Left ventricle myocardium superior (tissue), 1 donor: ENCODE measurements at places on chromosomes 11 and 22. TPM values are rescaled to one million over a fixed set of nuclear protein-coding genes. Genes with fewer than 3 reads are reported as not detected.

GRCh38 chr11:28730889-28731288 is 622.7 kb downstream of the METTL15 start:
- no peak for DNase-seq

Gene CRYBB3
- not detected for total RNA-seq

DNA sequence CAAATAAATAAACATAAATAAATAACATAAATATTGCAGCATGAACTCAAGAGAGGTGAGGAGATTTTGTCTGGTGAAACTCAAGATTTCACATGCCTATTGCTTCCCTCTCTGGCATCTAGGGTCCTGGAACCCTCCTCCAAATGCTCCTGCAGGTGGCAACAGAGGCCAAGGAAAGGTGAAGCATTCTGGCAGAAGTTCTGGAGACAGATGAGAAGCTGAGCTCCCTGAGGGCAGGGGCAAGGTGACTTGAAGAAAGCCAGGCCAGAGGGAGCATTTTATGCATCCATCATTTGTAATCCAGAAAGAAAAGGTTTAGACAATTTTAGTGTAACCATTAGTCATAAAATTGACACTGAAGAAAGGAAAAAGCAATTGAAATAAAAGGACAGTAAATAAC is 64.9 kb downstream of the ENDOD1 start:
- DNase-seq = no peak

DNA sequence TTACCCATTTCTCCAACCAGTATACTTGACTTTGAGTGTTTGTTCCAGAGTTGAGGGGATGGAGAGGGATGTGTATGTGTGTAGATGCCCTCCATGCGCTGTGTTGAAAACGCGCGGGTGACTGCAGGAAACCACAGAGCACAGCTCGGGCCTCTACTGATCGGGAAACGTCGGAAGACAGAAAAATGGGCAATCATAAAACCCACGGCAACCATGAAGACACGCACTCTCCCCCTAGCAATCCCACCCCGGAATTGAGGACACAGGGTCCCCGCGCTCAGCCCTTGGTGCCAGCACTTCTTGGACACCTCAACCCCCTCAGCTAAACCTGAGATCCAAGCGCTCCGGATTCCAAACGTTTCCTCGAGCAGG is 251 bp upstream of the UQCC3 start:
- DNase-seq = no peak

Gene PHOX2A
- not detected for total RNA-seq

Gene KRTAP5-11
- total RNA-seq = not detected

Gene TRIM51G
- total RNA-seq = not detected

DNA sequence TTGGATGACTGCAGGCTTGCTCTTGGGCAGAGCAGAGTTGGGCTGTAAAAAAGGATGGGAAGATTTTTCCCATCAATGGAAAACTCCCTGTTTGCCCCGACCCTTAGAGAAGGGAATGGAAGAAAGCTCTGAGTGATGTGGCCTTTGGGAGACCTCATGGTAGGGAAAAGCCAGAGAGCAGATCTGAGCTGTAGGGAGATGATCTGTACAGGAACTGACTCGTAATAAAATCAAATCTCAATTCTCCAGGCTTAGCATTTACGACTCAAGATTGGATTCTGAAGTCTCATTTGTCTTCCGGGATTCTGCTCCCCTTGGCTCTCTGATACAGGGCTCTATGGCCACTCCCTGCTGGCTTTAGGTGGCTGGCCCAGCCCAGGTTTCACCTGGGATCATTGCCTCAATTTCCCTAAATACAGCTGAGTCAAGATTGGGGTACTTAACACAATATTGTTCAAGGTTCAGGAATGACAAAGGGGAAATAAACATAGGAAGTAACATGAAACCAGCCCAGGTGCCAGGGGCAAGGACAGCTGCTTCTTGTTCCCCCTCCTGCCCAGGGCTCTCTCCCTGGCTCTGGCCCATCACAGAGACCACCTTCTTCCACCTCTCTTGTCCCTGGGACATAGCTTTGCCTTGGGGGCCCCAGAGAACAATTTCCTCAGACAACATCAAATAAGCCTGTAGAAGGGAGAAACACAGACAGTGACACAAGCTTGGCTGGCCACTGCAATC is 38.4 kb upstream of the THY1 start:
- DNase-seq = no peak

GRCh38 chr11:1382831-1383607 is 6.7 kb upstream of the BRSK2 start:
- peak; percentile 85 for DNase-seq

- no peak for DNase-seq
Measured at GRCh38 chr11:130571519-130571918, 123.1 kb downstream of the ADAMTS15 start.

DNA sequence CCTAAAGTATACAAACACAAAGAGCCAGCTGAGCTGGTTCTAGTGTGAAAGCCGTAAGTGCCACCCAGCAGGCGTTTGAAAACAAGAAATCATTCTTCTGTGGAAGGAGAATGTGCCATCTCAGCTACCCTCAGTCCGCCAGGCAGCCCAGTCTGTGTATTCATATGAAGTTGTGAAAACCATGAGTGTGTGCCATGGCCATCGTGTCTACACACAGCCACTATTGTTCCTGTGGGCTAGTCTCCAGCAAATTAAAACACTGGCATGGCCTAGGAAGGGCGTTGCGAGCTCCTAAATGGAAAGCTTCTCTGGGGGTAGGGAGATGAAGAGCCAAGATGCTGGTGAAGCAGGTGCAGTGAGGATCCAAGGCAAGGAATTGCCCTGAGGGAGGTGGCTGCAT is 51.5 kb upstream of the HORMAD2 start:
- no peak for DNase-seq

DNA sequence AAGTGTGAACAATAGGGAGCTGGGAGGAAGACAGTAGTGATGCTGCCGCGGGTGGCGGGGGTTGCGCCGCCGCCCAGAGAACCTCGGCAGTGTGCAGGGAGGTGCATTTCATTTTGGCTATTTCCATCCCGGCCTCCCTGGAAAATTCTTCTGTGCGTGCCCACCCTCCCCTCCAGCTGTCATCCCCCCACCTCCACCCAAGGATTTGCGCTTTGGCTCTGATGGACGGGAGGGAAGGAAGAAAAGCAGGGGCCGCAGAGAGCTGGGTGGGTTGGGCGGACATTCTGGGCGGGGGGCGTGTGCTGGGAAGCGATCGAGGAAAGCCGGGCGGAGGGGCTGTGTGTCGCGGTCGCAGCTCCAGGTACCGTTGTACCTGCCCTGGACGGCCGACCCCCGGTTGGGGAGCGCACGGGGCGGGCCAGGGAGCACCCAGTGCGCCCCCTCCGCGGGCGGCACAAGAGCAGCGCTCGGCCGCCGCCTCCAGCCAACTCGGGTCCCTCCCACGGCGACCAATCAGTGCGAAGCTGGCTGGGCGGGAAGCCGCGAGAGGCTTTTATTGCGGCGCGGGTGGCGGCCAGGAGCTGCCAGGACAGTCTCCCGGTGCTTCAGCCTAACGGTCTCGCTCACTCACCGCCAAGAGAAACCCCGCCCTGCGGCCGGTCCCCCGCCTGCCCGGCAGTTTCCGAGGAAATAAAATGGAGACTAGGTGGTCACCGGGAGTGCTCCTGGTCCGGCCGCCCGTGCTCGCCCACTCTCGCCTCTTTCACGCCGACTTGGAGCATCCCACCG is 1.6 kb downstream of the NCAM1 start:
- DNase-seq = peak; percentile 89

DNA sequence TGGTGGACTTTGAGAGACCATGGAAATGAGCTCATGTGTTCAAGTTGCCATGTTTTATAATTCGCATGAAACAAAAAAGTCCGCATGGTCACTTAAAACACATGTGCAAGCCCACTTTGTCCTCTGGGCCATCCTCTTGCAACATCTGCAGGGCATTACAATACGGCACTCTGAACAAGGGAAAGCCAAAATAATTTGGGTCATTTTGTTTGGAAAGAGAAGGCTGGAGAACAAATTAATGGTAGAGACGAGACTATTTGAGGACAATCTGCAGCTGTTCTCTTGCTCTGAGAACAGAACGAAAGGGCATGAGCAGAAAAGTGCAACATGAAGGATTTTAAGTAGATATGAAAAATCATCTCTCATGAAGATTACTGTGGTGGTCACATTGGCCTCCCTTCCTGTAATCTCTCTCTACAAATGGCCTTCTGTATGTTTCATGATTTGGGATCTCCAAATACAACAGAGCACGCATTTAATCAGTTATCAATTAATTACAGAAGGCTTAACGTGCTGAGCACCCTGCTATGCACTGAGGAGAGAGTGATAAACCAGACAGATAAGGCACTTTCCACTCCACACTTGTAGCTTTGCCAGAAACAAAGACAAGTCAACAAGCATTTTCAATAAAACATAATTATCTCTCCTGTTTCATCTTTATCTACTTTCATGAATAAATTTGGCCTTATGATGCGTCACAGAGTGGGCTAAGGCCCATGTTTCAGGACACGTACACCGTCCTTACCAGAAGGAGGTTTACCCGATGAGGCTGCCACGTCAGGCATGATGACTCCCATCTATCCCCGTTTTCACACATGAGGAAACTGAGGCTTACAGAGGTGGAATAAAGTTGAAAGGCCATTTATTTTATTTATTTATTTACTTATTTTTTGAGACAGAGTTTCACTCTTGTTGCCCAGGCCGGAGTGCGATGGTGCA is 384.1 kb downstream of the LARGE1 start:
- DNase-seq = no peak

GRCh38 chr22:16963189-16963945 is 44.7 kb downstream of the GAB4 start:
- DNase-seq = no peak

Gene APOL4
- total RNA-seq = 3.8 TPM

Gene DCHS1
- total RNA-seq = 8.8 TPM

GRCh38 chr11:64258946-64259532 is 7.7 kb downstream of the PLCB3 start:
- DNase-seq = no peak

GRCh38 chr11:40508303-40508702 is 951.1 kb downstream of the LRRC4C start:
- no peak for DNase-seq

GRCh38 chr11:108618529-108618928 is 25.0 kb upstream of the EXPH5 start:
- DNase-seq = no peak

Gene FAM227A
- 0.20 TPM for total RNA-seq

GRCh38 chr11:121082219-121082618 is 18.8 kb upstream of the TECTA start:
- no peak for DNase-seq

DNA sequence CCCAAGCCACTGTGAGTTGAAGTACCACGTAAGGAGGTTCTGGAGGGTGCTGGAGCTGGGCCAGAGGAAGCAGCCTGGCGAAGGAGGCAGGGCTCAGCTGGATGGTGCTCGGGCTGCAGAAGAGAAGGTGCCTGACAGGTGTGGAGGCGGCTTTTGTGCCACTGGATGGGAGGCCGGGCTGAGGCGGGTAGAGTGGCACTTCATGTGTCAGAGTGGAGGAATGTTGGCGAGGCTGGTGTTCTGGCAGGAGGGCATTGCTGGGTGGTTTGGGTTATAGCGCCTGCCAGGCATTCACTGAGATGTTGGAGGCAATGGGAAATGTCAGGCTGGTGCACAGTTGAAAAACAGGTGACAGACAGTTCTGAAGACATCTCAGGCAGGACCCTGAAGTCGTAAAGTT is 24.2 kb downstream of the UBE2L3 start:
- DNase-seq = peak; percentile 68

GRCh38 chr22:50267591-50268390 is 2.4 kb downstream of the MAPK11 start:
- peak; percentile 82 for DNase-seq

GRCh38 chr11:130916238-130916855 is at the start of gene SNX19:
SNX19 (minus strand) TSS chr11:130916479; CDS start chr11:130915939, 540 bp downstream.
- DNase-seq = peak; percentile 97

- DNase-seq = no peak
Measured at GRCh38 chr22:37336579-37336978, 54.3 kb downstream of the CYTH4 start.

Gene RPLP2
- 942 TPM for total RNA-seq

GRCh38 chr22:44460691-44461375 is 37.2 kb downstream of the RTL6 start:
- no peak for DNase-seq

Gene IGF2
- 88.2 TPM for total RNA-seq

Gene CELF1
- total RNA-seq = 97.3 TPM

- peak; percentile 86 for DNase-seq
Measured at GRCh38 chr22:18024276-18024939, at the start of gene MICAL3. MICAL3 (minus strand) TSS chr22:18024561; CDS start chr22:17906812, 117,749 bp downstream.

Gene DSCAML1
- 1.2 TPM for total RNA-seq

DNA sequence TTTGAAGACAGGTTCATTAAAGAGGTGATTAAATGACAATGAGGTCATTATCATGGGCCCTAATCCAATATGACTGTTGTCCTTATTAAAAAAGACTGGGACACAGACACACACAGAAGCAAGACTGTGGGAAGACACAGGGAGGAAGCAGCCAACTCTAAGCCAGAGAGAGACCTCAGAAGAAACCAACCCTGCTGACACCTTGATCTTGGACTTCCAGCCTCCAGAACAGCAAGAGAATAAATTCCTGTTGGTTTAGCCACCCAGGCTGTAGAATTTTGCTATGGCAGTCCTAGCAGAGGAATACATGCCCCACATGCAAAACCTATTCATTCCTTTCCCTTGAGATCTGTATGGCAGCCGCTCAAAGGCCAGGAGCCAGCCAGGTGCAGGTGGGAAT is 35.6 kb upstream of the CACNG2 start:
- no peak for DNase-seq

- DNase-seq = no peak
Measured at GRCh38 chr22:46299101-46299500, 2.4 kb downstream of the GTSE1 start.

DNA sequence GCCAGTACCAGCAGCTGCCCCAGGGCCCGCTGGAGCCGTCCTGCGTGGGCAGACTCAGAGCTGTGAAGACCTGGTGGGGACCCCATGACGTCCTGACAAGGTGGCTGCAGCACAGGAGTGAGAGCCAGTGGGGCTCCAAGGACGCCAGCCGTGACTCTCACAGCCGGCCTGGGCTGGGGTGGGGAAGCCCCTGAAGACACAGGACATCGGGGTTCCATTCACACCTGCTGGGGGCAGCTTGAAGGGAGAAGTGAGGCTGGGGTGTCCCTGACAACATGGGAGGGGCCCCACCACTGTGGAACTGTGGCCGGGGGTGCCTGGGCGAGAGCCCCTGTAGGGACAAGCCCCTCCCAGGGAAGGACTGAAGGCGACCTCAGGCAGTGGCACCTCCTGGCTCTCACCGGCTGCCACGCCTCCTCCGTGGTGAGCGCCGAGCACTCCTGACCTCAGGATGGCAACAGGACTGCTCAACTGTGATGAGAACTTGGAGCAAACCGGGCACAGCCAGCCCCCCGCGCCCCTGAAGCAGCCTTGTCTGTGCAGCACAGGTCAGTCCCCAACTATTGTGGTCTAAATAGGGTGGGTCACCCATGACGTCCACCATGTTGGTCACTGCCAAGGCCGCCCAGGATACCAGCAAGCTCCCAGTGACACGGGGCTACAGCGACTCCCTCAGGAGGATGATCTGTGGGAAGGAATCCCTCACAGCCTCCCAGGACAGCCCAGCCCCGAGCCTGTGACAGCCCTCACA is 22.7 kb upstream of the IL17REL start:
- no peak for DNase-seq

GRCh38 chr11:59010708-59011107 is 71.4 kb downstream of the GLYATL1 start:
- DNase-seq = no peak

GRCh38 chr11:34358258-34358727 is 483 bp upstream of the ABTB2 start:
- peak; percentile 66 for DNase-seq

Gene BCO2
- 137 TPM for total RNA-seq

GRCh38 chr11:113417428-113417827 is 29.8 kb downstream of the ANKK1 start:
- no peak for DNase-seq
